ENCODE measurements at places on chromosomes 7 and 10.

GRCh38 chr7:99155211-99155610 is 11.3 kb upstream of the SMURF1 start:
- no peak for DNase-seq

GRCh38 chr7:102875700-102876295 is 37.0 kb upstream of the LRRC17 start:
- no peak for DNase-seq

DNA sequence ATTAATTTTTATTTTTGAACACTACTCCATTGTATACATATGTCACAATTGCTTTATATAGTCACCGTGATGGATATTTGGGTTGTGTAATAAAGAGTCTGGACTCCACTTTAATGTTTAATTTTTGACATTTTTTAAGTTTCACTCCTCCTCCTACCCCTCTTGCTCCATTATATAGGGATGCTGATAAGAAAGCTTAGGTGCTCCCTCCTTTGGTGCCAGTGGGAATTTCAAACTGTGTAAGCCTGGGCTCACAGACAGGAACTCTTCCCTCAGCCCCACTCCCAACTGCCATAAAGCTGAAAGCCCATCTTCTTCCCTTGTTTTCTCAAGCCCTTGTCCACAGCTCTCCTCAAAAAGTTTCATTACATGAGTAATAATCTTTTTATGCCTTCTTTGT is 47.6 kb downstream of the TWIST1 start:
- DNase-seq, result no peak

DNA sequence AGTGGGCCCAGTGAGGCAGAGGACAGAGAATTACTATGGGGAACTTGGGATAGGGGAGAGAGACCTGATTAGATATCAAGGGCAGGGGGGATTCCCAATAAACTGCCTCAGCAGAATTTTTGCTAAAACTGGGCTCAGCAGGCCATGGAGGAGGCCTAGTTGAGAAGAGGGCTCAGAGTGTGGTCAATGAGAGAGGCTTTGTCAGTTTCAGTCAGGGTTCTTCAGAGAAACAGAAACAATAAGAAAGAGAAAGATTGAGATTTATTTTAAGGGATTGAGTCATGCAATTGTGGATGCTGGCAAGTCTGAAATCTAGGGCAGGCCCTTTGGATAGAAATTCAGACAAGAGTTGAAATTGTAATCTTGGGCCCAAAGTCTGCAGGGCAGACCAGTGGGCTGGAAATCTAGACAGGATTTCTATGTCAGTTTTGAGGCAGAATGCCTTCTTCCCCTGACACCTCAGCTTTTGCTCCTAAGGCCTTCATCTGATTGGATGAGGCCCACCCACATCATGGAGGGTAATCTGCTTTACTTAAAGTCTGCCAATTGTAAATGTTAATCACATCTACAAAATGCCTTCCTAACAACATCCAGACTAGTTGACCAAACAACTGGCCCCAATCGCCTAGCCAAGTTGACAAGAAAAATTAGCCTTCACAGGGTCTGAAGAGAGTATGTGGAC is 33.5 kb upstream of the CCSER2 start:
- DNase-seq, result no peak

DNA sequence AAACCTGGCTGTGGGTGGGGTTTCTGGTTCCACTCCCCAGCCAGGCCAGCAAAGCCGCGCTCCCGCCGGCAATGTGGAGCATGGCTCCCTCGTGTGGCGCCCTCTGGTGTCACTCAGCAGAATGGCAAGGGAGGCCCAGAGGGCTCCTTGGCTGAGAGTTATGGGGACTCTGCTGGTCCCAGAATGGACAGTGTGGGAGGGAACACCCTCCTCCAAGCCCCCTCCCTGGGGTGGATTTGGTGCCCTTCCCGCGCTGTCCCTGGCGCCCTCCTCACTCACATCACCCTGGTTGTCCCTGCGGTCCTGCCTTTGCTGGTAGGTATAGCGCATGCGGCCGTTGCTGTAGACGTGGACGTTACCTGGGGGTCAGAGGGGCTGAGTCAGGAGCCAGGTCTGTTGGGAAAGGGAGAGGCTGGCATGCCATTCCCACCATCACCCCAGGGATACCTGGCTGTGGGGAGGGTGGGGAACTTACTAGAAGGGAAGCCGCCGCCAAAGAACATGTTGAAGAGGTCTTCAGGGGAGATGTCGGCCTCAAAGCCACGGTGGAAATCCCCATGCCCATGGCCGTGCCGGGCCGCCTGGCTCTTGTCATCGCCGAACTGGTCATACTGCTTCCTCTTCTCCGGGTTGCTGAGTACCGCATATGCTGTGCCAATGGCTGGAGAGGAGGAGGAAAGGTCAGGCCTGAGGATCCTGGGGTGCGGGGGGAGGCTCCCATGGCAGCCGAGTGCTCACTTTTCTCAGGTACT is 14.0 kb downstream of the DNAJB12 start:
- no peak for DNase-seq

GRCh38 chr7:153401795-153402720 is 642.5 kb downstream of the ACTR3B start:
- no peak for DNase-seq

All from GM18507 (cell line).